ENCODE measurements at places on chromosomes 1 and 21. TPM values are rescaled to one million over a fixed set of nuclear protein-coding genes. Genes with fewer than 3 reads are reported as not detected.
A peak's percentile ranks its signal among the peaks of the same experiment; 100 is the strongest.

CDA gene
- total RNA-seq, result 0.13 TPM

GBP5 gene
- 0.44 TPM for total RNA-seq

PLA2G4A gene
- total RNA-seq, result 7.1 TPM

GRCh38 chr1:42992054-42992571 is 33.4 kb upstream of the SLC2A1 start:
- no peaks in the 10 kb centered on the region for H3K36me3 ChIP-seq
- DNase-seq, result no peak
- no peak overlapping the region for H3K4me3 ChIP-seq
- no peak overlapping the region for H3K27ac ChIP-seq

- H3K36me3 ChIP-seq, result no peaks in the 10 kb centered on the region
- DNase-seq, result peak; percentile 70
- H3K27me3 ChIP-seq, result no peaks in the 10 kb centered on the region
- peaks cover 4% of the 10 kb centered on the region for H3K4me1 ChIP-seq
- peak overlapping the region; percentile 90 for H3K4me3 ChIP-seq
These were observed 65.8 kb upstream of the PRKACB start for GRCh38 chr1:84078108-84078841.

GRCh38 chr1:202160377-202160940 is at the start of gene PTPN7:
PTPN7 (minus strand) TSS chr1:202160602; CDS start chr1:202159402, 1,200 bp downstream.
- H3K27ac ChIP-seq, result peak within 1 kb of the TSS; percentile 7
- no peaks in the 10 kb centered on the region for H3K36me3 ChIP-seq
- H3K4me3 ChIP-seq, result peak within 1 kb of the TSS; percentile 13
- peaks cover 34% of the 10 kb centered on the region for H3K4me1 ChIP-seq

DNA sequence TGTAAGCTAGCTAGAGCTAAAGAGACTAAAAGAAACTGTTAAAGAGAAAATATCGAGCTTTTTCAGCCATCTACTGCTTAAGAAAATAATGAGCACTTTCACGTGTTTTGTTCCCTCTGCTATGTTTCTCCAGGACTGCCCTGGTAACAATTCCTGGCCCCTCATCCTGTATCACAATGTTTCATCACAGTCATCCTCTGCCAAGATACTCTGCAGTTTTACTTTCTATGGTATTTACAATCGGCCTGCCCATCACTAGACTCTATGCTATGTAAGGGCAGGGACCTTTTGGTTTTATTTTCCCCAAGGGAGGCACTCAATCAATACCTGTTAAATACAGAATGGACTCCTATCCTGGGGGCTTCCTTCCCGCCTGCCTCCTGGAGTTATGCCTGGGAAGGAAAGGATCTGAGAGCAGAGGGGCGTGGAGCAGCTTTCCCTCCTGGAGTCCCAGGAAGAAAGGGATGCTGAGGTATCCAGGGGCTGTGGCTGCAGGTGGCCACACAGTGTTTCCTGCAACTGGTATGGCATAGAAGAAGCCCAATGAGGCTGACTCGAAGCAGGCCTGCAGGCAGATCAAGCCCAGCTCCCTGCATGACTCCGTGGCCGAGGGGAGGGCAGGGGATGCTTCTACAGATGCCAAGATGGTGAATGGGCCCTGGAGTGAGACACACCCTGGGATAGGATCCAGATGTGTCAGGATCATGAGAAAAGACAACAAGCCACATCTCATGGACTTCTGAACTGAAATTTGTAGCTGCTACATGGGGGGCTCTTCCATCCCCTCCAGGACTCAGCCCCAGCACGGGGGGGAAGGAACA is 52.9 kb downstream of the MATN1 start:
- no peak overlapping the region for H3K27ac ChIP-seq
- peaks cover 1% of the 10 kb centered on the region for H3K4me1 ChIP-seq
- peaks cover 7% of the 10 kb centered on the region for H3K27me3 ChIP-seq
- DNase-seq, result peak; percentile 48

All from muscle of leg (tissue), 16 donors.